ENCODE measurements at places on chromosomes 5 and 9.

DNA sequence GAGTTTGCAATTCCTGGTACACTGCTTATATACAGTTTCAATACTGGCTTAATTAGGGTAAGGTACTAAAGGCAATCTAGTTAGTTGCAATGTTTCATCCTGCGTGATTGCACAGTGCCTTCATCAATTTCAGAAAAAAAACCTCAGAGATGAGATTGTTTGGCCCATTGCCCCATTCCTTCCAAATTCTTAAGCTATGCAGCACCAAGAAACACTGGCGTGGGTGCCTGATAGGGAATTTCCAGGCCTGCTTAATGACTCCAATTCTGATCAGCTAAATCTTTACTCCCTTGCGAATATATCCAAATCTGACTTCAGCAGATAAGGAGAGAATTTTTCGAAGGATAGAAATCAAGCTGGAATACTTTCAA, 35.9 kb upstream of the GAS1 start:
- DNase-seq: no peak

GRCh38 chr5:79236970-79237739, 1.2 kb downstream of the JMY start:
- DNase-seq: no peak

- DNase-seq: no peak
These were observed 1.3 kb downstream of the BBLN start for GRCh38 chr9:128161215-128161902.

DNA sequence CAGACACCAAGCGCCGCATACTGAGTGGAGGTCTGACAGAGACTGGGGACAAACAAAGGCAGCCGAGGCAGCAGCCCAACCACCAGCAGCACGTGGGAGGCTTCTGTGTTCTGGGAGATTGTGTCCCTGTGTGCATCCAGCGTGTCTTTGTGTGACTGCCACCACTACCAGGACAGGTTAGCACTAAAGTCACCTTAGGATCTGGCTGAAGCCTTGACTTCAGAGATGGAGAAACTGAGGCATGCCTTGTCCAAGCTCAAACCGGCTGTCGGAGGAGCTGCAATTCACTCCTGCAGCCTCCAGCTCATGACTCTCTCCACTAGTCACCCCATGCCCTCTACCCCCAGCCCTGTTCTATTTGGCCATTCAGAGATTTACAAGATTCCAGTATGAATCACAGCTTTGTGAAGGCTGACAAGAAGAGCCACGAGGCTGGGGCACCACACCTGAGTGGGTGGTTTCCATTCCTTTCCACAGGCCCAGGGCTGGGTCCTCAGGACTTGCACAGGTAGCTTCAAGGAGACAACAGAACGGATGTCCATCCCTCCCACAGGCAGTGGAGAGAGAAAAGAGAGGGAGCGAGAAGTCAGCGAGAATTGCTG, 69.3 kb downstream of the SHB start:
- no peak for DNase-seq

DNA sequence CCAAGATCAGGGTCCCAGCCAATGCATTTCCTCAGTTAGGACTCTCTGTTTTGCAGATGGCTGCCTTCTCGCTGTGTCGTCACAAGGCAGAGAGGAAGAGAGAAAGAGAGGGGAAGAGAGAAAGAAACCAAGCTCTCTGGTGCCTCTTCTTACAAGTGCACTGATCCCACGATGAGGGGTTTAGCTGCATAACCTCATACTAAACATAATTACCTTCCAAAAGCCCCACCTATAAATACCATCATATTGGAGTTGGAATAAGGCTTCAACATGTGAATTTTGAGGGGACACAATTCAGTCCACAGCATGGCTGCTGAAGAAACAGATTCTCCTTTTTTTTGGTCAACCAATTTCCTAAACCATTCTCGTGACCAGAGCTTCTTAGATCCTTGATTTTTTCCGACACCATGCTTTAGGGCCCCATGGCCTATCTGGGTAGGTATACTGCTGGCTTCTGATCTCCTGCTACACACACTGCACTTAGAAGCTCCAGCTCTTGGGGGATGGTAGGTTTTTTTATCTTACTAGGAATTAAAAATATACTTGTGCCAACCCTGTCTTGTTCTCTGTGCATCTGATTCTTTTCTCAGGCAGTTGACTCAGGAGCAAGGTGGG, 5.1 kb downstream of the CAMK4 start:
- DNase-seq: no peak

GRCh38 chr9:133673258-133673655, 37.1 kb downstream of the DBH start:
- no peak for DNase-seq

DNA sequence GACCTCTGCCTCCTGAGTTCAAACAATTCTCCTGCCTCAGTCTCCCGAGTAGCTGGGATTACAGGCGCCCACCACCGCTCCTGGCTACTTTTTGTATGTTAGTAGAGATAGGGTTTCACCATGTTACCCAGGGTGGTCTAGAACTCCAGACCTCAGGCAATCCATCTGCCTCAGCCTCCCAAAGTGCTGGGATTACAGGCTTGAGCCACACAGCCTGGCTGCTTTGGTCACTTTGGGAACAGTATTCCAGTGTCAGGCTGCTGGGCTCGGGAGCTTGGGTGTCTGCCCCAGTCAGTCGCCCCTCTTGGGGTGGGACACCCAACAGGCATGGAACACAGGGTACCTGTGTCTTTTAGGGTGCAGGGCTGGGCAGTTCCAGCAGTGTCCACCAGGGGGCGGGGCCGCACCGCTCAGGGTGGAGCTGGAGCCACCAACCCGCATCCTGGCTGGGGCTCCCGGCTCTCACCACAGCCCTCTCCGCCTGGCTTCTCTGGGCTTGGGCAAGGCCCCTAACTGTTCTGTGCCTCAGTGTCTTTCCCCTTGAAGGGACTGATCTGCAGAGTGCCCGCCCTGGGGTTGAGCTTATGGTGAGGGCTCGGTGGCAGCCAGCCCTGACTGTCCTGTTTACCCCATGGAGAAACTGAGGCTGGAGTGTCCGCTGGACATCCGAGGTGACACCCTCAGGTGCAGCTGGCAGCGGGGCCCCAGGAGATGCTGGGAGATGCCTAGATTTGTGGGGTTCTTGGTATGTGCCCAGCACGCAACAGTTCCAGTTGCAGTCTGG, 6.4 kb upstream of the RNU6ATAC start:
- DNase-seq: no peak

DNA sequence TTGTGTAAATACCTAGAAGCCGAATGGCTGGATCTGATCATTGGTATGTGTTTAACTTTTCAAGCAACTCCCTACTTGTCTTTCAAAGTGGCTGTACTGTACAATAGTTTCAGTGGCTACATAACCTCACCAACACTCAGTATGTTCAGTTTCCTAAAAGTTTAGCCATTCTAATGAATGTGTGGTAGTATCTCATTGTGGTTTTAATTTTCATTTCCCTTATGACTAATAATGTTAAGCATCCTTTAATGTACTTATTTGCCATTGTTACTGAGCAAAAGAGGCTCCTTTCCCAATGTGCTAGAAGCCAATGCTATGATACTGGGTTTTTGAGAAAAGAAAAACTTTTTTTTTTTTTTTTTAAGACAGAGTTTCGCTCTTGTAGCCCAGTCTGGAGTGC, 27.8 kb upstream of the ALDOB start:
- DNase-seq: no peak

- DNase-seq: no peak
These were observed 5.6 kb downstream of the FRRS1L start for GRCh38 chr9:109161471-109161870.

GRCh38 chr5:173671121-173671949, 54.9 kb upstream of the BOD1 start:
- DNase-seq: no peak

- DNase-seq: no peak
These were observed 37.2 kb downstream of the EGR1 start for GRCh38 chr5:138502521-138502920.

DNA sequence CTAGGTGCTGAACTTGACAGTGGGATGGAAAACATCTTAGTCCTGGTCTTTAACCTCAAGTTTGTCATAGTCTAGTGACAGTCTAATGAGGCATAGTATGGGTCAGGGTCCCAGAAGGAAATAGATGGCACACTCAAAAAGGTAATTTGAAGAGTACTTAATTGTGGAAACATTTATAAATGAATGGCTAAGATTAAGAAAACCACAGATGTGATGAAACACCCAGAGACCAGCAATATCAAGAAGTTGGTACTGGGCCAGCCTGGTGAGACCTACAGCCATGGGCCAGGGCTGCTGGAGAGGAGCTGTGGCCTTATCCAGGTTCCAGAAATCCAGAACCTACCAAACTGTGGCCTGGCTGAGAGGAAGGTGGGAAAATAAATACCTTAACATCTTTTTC, 93.5 kb upstream of the ATG10 start:
- no peak for DNase-seq

- DNase-seq: no peak
These were observed 50.5 kb upstream of the CTNNAL1 start for GRCh38 chr9:109063760-109064159.

DNA sequence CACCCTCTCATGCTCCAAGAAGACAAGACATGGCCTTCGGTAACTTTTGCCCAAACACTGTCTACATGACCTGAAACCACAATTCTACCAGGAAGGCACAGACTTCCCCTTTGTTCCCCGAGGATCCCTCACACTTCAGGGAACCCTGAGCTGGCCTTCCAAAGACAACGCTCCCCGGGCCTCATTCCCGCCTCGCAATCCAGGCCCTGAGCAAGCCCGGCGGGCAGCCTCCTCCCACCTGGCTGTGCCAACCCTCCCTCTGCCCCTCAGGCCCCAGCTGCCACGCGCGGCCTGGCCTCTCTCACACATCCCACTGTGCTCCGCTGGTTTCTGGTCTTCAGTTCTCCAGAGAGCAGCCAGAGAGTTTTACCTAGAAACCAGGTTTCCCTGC, 7.3 kb downstream of the QSOX2 start:
- DNase-seq: no peak

- no peak for DNase-seq
These were observed 119.5 kb downstream of the SYK start for GRCh38 chr9:90921104-90921503.

- DNase-seq: no peak
These were observed 4.9 kb downstream of the MSANTD3 start for GRCh38 chr9:100431886-100432285.

DNA sequence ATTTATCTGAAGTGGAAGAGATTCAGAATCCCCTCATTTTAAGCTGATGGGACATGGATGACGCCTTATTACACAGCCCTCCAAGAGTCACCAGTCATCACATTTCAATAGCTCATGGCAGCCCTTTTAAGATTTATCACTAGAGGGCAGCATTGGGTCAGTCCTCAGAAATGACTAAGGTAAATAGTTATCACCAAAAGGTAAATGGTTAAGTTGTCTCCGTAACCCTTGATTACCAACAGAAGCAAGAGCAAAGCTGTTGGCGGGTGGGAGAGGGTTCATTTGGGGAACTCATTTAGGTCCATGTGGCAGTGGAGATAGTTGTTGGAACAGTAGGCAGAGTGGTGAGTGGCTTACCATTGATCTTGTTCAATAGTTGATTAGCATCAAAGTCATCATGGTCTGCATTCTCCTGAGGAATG, 12.0 kb upstream of the C9 start:
- DNase-seq: peak; percentile 39

- DNase-seq: no peak
These were observed 107.4 kb downstream of the SNX18 start for GRCh38 chr5:54624805-54625568.

GRCh38 chr9:130267930-130268329, 2.4 kb downstream of the HMCN2 start:
- no peak for DNase-seq

GRCh38 chr5:39658866-39659265, 234.1 kb upstream of the DAB2 start:
- no peak for DNase-seq

DNA sequence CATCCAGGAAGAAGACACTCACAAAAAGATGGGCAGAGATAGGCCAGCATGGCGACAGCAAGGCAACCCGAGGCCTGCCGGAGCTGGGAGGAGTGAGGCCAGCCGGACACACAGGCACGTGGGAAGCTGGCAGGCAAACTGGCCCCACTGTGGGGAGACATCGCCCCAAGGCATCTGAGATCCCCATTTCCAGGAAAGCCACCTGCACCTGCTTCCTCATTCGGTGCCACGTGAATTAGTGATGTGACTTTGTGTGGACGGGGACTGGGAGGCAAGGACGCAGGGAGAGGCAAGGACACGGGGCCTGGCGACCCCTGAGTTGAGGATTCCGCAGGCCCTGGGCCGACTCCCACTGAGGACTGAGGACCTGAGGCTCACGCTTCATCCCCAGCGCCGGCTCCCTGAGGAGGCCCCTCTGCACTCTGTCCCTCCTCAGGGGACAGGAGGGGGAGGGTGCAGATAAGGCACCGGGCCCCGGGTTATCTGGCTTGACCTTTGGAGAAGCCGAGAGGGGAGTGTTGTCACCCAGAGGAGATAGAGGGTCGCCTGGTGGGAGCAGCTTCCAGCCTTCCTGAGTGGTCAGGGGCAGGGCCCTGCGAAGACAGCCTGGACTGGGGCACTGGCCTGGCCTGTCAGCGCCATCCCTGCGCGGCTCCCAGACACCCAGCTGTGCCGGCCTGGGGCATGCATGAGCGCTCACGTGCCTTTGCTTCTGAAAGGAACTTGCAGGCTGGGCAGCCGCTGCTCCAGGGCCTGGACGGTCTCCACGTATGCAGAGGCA, 39.7 kb downstream of the NDUFS6 start:
- no peak for DNase-seq
